ENCODE measurements at places on chromosomes 5 and 9.
A peak's percentile ranks its signal among the peaks of the same experiment; 100 is the strongest.

DNA sequence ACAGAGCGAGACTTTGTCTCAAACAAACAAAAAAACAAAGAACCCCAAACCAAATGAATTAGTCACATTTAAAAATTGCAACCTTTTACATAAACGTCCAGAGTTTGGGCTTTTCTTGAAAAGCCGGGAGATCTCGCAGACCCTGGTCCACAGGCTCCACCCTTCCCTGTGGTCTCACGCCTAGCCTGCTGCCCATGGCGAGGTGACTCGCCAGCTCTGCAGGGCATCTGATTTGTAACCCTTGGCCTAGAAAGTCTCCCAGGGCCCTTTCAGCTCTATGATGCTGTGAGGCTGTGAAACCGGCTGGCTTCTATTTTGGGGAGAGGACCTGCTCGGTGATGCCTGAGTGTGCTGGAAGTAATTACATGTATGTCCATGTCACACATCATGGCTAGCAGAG is 44.7 kb upstream of the PHYKPL start:
- no peaks in the 10 kb centered on the region for H3K36me3 ChIP-seq
- H3K27me3 ChIP-seq: peaks cover 28% of the 10 kb centered on the region
- no peaks in the 10 kb centered on the region for H3K4me1 ChIP-seq
- no peak overlapping the region for H3K4me3 ChIP-seq
- no peak for DNase-seq
- H3K27ac ChIP-seq: no peak overlapping the region

DNA sequence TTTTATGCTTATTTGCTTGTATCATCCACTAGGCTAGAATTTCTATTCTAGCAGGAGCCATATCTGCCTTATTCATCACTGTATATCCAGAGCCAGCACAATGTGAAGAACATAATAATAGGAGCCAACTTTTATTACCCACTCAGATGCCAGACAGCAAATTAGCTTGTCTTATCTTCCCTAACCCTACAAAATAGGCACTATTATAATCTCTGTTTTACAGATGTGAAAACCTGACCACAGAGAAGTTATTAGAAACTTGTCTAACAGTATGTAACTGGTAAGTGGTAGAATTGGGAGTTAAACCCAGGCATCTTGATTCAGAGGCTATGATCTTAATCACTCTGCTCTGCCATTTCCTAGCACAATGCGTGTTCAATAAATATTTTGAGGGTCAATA is 579.5 kb downstream of the CAAP1 start:
- DNase-seq: no peak
- no peaks in the 10 kb centered on the region for H3K27me3 ChIP-seq
- no peak overlapping the region for H3K27ac ChIP-seq
- H3K4me1 ChIP-seq: no peaks in the 10 kb centered on the region
- H3K4me3 ChIP-seq: no peak overlapping the region

GRCh38 chr9:109912726-109913460 is 132.9 kb downstream of the PALM2AKAP2 start:
- no peak overlapping the region for H3K27ac ChIP-seq
- H3K4me1 ChIP-seq: no peaks in the 10 kb centered on the region
- DNase-seq: no peak
- H3K36me3 ChIP-seq: no peaks in the 10 kb centered on the region
- H3K27me3 ChIP-seq: peaks cover 6% of the 10 kb centered on the region

- H3K27ac ChIP-seq: peak overlapping the region; percentile 71
- DNase-seq: no peak
Observed at GRCh38 chr5:116554764-116555163, 19.9 kb downstream of the SEMA6A start.

DNA sequence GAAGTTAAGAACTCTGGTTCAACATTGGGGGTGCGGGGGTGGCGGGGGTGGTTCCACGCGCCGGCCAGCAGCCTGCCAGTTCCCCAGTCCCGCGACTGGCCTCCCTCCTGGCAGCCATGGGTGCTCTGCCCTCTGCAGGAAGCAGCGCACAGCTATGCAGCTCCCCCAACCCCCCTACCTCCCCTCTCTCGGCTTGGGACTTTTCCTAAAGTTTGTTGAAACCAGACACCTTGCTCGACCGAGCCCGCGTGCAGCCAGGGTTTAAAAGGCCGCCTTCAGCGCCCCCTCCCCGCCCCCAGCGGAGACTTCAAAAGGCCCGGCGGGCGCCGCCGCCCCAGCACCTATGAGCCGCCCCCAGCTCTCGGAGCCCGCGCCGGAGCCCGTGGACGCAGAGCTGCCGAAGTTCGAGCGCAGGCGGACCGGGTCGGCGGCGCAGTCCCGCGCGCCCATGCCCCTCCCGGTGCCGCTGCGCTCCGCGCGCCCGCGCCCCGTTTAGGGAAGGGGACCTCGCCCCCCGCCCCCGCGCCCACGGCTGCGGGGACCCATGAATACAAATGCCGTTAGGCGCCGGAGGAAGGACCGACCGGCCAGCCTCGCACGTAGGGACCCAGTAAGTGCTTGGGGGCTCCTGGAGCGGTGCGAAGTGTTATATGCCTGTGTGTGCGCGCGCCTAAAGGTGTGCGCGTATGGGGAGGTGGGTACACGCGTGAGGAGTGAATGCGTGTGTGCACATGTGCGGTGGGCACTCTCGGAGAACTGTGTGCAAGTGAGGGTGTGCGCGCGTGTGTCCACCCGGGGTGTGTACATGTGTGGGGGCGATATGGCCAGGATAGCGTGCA is 1.4 kb upstream of the COL27A1 start:
- DNase-seq: peak; percentile 59
- no peak overlapping the region for H3K27ac ChIP-seq
- peaks cover 1% of the 10 kb centered on the region for H3K36me3 ChIP-seq
- peak overlapping the region; percentile 85 for H3K4me3 ChIP-seq

DNA sequence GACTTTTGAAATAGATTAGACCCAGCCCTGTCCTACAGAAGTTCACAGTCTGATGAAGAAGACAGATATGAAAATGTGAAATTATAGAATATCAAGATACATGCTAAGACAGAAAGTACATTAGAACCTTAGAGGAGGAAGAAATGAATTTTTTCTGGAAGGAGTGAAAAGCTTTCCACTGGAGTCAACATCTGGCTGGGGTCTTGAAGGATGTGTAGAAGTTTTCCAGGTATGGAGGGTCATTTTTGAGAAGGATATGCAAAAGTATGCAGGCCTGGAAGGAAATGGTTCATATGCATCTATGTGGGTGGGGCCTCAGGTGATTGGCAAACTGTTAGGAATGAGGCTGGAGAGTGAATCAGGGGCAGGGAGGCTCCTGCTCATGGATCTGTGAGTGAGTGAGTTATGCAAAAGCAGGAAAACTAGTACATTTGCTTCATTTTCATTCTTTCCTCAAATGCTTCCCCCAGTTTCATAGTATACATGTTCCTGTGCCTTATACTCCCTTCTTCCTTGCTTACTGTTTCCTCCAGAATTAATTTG is 142.3 kb downstream of the GRIA1 start:
- H3K27ac ChIP-seq: no peak overlapping the region
- no peaks in the 10 kb centered on the region for H3K36me3 ChIP-seq
- DNase-seq: no peak
- no peaks in the 10 kb centered on the region for H3K4me1 ChIP-seq
- peaks cover 2% of the 10 kb centered on the region for H3K27me3 ChIP-seq

DNA sequence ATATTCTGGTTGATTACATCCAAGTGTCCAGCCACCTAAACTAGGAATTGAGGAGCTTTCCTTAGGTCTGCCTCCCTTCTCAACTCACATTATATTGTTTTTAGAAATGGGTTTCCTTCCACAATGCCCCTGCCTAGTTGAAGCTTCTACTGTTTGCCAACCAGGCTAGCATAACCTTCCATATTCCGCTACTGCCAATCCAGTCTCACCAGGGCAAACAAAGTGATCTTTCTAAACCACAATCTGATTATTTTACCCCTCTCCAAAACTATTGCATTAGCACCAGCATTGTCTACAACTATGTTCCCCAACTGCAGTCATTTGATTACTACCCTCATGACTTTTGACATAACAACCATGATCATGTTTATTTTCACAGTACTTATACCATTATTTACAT is 115.8 kb upstream of the RASEF start:
- H3K27me3 ChIP-seq: no peaks in the 10 kb centered on the region
- peaks cover 6% of the 10 kb centered on the region for H3K36me3 ChIP-seq
- H3K4me1 ChIP-seq: peaks cover 10% of the 10 kb centered on the region
- no peak for DNase-seq
- H3K4me3 ChIP-seq: no peak overlapping the region

DNA sequence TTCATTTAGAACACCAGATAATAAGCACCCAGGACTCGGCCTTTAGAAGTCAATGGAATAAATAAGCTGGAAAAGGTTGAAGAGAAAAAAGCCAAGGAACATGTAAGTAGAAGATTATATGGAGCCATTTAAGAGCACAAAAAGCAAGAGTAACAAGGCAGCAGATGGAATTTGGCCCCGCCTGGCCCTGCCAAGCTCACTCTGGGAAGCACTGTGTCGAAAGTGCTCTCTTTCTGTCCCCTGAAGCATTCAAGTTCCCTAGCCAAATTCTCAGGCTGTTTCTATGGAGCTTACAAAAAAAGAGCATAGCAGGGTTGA is 73.0 kb upstream of the GPR151 start:
- H3K27me3 ChIP-seq: peaks cover 15% of the 10 kb centered on the region
- no peak for DNase-seq
- H3K4me3 ChIP-seq: no peak overlapping the region
- H3K4me1 ChIP-seq: peaks cover 28% of the 10 kb centered on the region

DNA sequence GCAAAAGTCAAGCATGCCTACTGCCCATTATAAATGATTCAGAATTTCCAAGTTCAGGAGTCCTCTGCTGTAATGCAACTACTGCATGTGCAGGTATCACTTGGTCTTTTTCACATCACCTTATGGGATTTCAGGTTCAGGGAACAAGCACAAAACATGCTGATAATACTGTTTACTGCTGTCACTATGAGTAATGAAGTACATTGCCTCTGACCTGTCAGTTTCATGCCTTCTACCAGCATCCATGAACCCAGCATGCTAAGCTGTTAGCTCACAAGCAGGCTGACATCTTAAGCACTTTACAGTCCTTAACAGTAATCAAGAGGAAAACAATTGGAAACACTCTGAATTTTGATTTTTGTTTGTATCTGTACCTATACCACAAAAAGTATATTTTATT is 743.8 kb downstream of the CDH12 start:
- peaks cover 15% of the 10 kb centered on the region for H3K4me1 ChIP-seq
- no peak overlapping the region for H3K4me3 ChIP-seq
- H3K36me3 ChIP-seq: no peaks in the 10 kb centered on the region
- peaks cover 54% of the 10 kb centered on the region for H3K27me3 ChIP-seq

GRCh38 chr9:35518981-35519679 is 29.2 kb downstream of the RUSC2 start:
- no peaks in the 10 kb centered on the region for H3K36me3 ChIP-seq
- H3K27me3 ChIP-seq: no peaks in the 10 kb centered on the region
- no peak for DNase-seq
- peak overlapping the region; percentile 97 for H3K27ac ChIP-seq

DNA sequence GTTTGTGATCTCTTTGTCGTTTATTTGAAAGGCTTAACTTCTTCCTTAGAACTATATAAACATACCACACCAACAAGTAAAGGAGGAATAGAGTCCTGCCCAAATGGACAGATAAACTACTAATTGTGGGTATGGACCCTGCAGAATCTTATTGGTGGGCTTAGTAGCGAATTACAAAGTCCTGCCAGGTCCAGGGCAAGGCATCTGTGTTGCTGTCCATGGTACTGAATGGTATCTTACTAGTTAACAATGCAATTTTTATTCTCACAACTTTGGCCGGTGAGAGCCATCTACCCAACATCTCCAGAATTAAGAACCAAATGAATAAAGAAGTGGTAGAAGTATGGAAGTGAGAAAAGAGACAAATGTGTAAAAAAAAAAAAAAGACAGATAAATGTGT is 1782.4 kb upstream of the WWC1 start:
- H3K4me1 ChIP-seq: no peaks in the 10 kb centered on the region
- peak overlapping the region; percentile 12 for H3K27ac ChIP-seq
- H3K36me3 ChIP-seq: no peaks in the 10 kb centered on the region
- peak; percentile 14 for DNase-seq
- H3K27me3 ChIP-seq: no peaks in the 10 kb centered on the region

DNA sequence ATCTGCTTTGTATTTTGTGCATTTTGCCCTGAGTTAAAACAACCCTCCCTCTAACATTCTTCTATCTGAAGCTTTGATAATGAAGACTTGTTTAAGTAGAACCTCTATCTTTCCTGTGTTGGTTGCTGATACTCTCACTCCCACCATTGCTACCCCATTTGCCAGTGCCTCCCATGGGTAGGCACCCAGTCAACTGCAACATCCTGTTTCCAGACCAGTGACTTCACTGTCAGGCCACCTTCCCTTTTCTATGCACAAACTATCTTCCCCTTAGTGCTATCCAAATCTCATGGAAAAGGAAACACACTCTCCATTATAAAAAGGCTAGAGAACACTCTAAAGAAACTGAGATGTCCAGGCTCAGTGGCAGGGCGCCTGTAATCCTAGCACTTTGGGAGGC is 5.6 kb upstream of the IARS1 start:
- no peak for DNase-seq
- peaks cover 17% of the 10 kb centered on the region for H3K4me1 ChIP-seq
- H3K27ac ChIP-seq: no peak overlapping the region
- H3K27me3 ChIP-seq: no peaks in the 10 kb centered on the region

DNA sequence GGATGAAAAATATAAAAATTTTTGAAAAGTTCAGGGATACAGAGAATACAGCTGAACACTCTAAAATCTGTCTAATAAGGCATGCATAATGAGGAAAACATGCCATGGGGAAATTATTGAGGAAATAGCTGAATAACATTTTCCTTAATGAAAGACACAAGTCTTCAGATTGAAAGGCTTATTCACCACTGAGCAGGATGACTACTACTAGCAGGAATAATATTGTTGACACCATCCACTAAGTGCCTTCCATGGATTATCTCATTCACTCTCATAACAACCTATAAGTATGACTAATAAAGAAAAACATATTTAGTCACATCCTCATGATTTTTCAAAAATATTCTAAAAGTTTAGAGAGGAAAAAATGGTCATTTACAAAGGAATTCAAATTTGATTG is 96.7 kb upstream of the FER start:
- no peak for DNase-seq
- H3K36me3 ChIP-seq: peaks cover 2% of the 10 kb centered on the region
- H3K27ac ChIP-seq: no peak overlapping the region
- H3K4me3 ChIP-seq: no peak overlapping the region
- H3K4me1 ChIP-seq: no peaks in the 10 kb centered on the region
- H3K27me3 ChIP-seq: no peaks in the 10 kb centered on the region

- H3K27me3 ChIP-seq: no peaks in the 10 kb centered on the region
- H3K4me3 ChIP-seq: no peak overlapping the region
- peaks cover 9% of the 10 kb centered on the region for H3K36me3 ChIP-seq
- no peaks in the 10 kb centered on the region for H3K4me1 ChIP-seq
Observed at GRCh38 chr9:129007035-129007765, 20.9 kb downstream of the SH3GLB2 start.
